ENCODE measurements at places on chromosomes 5 and 9.

DNA sequence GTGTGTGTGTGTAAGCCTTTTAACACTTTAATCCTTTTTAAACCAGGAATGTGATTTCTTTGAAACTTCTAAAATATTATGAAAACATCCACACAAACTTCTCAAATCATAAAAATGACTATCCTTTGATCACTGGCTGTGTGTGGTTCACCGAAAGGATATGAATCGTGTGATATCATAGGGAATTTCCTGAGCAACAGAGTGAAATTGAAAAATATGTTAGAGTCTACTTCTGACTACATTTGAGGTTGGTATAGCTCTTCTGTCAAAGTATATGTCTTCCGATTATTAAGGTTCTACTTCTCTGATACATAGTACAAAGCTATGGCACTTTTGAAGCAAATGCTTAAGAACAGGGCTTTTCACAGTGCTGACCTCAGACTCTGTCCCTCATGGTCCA lies 40.3 kb downstream of the RGMB start:
- no peak for DNase-seq

DNA sequence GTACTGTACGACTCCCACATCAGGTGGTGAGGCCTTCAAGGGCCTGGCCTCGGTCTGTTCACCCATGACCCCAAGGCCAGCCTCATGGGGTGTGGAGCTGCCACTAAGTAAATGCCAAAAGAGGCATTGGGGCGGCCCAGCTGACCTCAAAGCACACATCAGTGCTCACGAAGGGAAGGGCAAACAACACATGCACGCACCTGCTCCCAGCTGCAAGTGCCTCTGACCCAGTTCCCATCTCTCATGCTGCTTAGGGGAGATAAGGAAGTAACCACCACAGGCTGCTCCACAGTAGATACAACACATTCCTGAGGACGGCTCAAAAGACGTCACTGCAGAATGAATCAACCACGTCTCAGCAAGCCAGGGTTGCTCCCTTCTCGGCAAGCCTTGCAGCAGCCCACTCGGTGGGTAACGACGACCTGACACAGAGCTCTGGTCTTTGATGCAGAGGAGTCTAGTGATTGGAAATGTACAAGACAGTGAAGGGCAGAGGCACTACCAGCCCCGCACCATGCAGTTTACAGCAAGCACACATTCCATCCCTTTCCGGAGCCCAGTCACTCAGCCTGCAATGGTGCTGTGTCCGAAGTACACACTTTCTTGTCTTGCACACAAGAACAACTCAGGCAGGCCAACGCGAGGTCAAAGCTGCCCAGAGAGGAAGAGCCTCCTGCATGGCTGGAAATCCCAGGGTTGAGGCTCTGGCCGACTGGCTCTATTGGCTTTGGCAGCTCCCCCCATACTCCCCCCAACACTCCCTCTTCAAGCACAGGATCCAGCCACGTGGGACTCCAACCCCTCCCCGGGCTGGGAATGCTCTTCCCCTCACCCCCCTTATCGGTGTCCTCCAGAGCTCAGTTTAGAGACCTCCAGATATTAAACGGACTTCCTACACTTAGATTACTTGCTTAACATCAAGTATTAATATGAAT lies 31.8 kb downstream of the FABP6 start:
- DNase-seq, result no peak

DNA sequence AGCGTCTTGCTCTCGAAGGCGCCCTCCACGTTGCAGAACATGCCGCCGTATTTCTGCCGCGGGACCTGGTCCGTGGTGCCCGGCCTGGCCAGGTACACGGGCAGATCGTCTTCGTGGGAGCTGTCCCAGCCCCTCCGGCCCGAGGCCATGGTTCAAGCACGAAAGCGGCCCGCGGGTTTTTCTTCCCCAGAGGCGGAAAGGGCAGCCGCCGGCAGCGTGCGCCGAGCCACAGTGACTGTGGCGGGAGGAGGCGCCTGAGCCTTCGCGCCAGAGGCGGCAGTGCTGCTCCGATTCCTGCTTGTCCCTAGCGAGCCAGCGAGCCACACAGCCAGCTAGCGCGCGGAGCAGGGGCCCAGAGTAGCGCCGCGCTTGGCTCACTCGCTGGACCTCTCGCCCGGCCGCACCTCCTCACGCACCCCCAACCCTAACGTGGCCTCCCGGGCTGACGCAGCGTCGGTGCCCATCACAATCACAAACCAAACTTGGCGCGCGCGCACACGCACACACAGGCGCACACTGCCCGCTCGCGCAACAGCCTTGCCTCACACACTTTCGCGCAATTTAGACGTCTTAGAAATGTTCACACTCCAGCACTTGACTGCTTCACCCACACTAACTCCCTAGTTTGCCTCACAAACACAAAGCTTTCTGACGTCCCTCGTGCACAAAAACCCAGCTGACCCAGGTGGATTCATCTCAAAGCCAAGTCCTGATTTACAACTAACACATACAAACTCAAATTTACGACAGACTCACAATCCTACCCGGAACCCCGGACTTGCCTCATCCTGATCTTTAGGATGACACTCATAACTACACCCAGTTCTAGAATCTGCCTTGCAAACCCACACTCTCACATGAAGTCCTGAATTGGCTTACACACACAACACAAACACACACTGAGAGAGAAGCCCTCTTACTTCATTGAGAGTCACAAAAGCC lies at the start of gene DPYSL3:
Gene DPYSL3, minus strand, starts transcription at position 359 of the 942 bp plus-strand sequence. Its CDS starts 210 bp downstream, at position 149.
- no peak for DNase-seq

DNA sequence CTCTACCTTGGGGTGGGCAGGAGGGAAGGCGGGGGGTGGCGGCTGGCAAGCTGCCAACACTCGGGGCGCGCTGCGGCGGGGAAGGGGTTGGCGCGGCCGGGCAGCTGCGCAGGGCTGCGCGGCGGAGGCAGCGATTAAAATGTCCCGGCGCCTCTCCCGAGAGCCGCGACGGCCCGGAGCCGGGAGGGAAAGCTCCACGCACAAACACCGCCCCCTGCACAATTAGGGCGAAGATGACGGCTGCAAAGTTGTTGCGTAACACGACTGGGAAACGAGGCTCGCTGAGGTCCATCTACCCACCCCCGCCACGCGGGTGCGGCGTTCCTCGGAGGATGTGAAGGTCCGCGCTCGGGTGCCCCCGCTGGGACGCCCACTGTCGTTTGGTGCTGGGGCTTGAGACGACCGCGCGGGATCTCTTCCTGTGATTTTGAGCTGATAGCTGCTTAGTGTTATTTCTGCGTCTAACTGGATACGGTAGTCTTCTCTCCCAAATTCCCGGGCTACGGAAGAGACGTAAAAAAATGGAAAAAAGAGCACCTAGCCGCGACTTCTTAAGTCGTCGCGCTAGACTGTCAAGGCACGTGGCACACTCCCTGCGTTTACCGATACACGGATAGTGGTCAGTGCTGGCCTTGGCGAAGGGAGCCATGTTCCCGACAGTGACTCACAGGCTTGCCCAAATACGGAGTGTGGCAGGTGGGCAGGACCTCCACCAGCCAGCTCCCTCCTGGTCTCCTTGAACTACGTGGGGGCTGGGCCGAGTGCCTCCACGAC lies 958 bp upstream of the NFIL3 start:
- no peak for DNase-seq

- no peak for DNase-seq
These were observed 13.4 kb upstream of the ZDHHC21 start for GRCh38 chr9:14706530-14707140.

GRCh38 chr9:117696154-117696553 lies 8.0 kb upstream of the TLR4 start:
- DNase-seq, result no peak

DNA sequence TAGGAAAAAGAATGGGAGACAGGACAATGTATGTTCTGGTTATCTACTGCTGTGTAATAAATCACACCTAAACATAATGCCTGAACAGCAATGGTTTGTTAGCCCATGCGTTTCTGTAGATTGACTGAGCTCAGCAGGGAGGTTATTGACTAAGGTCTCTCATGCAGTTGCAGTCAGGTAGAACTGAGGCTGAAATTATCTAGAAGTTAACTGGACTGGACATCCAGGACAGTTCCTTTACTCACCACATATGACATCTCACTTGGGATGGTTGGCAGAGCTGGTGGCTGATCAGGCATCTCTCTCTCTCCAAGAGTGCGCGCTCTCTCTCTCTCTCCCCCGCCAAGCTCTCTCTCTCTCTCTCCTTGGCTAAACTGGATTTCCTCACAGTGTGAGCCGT lies 8.9 kb upstream of the FOXB2 start:
- DNase-seq, result no peak

DNA sequence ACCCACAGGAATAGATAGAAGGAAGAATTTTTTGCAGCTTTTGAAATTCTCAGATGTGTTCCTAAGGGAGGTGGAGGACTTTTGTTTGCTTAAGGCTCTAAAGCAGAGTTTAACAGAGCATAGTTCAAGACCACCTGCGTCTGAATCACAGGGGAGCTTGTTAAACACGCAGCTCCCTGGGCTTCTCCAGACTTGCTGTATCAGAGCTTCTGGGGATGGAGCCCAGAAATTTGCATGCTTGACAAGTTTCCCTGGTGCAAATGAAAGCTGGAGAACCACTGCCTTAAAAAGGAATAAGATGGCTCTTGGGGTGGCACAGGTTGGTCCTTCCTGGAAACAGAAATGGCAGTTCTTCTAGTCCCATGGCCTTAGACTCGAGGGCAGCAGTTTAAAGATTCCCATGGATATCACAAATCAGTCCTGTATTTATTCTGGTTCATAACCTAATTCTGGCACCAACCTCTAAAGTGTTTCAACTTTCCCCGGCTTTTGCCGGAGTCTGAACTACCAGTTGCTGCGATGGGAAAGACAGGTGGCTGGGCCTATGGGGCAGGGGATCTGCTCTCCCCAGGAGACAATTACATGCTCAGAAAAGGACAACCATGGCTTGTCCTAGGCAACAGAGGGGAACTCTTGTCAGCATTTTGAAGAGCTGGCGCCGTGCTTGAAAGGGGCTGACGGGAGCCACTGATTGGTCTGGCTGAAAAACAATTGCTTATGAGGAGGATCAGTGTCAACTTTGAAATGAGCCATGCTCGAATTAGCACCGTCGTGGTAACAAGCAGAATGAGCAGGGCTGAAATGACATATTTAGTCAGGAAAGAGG lies 599.6 kb downstream of the CCDC171 start:
- no peak for DNase-seq

DNA sequence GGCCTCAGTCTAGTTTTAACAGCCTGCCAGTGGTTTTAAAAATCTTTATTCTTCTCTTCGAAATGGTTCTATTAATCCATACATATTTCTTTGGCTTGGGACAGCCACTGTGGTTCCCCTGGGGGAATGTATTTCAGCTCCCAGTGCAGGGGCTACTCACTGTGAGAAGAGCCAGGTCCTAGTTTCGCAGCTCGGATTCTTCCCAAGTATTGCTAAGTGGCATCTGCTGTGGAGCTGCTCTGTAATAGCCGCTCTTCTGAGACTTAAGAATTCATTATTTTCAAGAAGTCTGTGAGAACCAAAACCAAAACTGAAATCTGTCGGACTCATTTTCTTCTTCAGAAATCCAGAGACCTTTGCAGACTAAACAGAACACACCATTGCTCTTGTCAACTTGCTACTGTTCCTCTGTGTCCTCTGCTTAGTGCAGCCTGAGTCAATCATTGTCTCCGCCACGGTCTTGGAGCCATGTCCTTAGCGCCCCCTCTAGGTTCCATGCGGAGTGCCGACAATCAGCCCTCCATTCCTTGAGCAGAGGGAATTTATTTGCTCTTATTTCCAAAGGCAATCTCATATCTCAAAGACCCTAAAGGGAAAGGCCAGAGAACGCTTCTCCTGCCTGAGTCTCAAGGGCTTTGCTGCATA lies 478.2 kb downstream of the SPATA31D1 start:
- no peak for DNase-seq

- DNase-seq, result no peak
These were observed 19.7 kb downstream of the ANXA2R start for GRCh38 chr5:43020399-43020746.

GRCh38 chr5:157309796-157310195 lies 43.9 kb downstream of the CYFIP2 start:
- DNase-seq, result no peak

DNA sequence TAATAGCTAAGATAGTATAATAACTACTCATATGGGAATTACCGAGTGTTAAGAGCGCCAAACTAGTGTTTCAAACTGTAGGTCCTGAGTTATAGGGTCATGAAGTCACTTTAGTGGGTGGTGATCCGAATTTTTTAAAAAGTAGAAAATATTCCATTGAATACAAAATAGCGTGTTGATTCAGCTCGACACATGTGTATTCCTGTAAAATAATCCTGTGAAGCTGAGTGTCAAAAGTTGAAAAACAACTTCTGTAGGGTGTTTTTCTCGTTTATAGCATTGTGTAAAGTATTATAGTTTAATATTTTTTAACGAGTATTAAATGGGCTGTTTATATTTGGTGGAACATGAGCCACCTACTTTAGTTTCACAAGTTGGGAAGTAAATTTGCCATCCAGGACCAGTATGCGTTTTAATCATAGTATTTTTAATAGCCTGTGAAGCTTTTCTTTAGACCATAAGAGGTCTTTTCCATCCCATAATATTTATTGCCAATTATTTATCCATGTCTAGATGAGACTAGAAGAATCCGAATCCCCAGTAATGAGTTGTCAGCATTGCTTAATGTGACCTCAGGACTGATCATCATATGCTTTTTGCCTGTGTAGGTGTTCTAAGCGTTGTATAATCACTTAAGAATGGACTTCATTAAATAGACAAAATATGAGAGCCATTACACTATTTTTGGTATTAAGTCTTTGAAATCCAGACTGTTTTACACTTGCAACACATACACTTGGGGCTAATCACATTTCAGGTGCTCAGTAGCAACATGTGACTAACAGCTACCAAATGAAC lies 84.1 kb downstream of the PTPDC1 start:
- DNase-seq, result no peak

DNA sequence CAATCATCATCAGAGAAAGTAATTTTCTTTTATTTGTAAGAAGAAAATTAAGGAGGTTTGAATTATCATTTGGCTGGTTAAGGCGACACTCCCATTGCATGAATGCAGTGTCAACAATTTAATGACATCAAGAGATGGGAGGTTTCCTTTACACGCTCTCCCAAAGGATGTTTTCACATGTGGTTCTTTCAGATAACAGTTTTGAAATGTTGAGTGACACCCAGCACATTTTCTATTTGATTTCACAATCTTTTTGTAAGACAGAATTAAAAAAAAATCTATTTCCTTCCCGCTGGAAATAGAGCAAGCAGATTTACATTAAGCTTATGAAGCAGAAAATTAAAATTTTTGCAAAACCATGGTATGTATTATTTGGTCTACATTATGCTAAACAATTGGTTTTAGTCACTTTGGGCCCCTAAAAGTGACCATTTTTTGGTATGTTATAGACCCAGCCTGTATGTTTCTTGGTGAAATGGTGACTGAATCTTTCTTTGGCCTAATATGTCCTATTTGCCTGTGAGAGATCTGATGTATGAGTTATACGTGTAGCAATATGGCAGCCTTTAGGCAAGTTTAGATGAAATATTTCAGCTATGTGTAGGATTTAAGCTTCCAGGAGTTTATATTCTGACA lies 18.9 kb upstream of the ANKRD55 start:
- no peak for DNase-seq

- no peak for DNase-seq
These were observed 61.7 kb downstream of the PRRT1B start for GRCh38 chr9:131606896-131607567.

GRCh38 chr5:96825243-96825642 lies 17.5 kb upstream of the ERAP1 start:
- no peak for DNase-seq
